ENCODE measurements at places on chromosomes 1 and 21. TPM values are rescaled to one million over a fixed set of nuclear protein-coding genes. Genes with fewer than 3 reads are reported as not detected.
A peak's percentile ranks its signal among the peaks of the same experiment; 100 is the strongest.

DNA sequence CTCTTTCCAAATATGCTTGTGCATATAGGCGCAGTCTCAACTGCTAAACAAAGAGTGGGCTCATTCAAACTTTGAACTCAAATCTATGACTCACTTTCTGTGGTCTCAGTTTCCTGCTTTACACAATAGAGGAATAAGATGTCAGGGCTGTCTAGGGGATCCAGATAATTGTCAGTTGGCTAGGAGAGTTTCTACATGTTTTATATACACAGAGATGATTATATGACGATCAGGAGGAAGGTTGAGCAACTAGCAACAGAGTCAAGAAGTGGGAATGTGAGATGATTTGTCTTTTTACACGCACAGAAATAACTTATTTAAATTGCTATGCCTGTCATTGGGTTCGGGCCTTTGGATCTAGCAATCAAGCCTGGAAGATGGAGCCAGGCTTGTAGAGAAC is 299.4 kb upstream of the LYPLAL1 start:
- DNase-seq, result no peak

DNA sequence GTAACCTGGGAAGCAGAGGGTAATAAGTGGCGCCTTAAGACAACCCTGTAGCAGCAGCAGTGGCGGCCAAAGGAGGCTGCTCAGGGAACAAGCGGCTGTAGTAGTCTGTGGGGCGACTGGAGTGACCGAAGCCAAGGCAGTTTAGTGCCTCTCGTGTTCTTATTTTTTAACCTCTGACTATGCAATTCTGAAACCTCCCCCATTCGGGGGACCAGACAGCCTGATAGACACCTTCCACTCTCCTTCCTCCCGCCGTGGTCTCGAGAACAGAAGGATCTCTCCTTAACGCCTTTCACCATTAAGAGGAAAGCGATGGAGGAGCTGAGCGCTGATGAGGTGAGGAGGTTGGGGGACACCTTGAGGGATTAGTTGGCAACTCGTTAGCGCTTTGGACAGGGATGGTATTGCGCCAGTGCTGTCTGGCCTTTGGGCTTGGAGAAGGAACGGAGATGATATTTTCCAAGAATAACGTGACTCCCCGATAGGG is 644 bp downstream of the UBE4B start:
- peak; percentile 81 for DNase-seq

The APOBEC4 gene
- total RNA-seq, result not detected

The VAMP4 gene
- total RNA-seq, result 6.2 TPM

GRCh38 chr1:193694741-193695140 is 508.3 kb upstream of the B3GALT2 start:
- no peak for DNase-seq
